Foreskin melanocyte (primary cell): ENCODE measurements at places on chromosomes 1 and 21.

- no peak for DNase-seq
Measured at GRCh38 chr1:37865348-37866120, 6.1 kb upstream of the MTF1 start.

DNA sequence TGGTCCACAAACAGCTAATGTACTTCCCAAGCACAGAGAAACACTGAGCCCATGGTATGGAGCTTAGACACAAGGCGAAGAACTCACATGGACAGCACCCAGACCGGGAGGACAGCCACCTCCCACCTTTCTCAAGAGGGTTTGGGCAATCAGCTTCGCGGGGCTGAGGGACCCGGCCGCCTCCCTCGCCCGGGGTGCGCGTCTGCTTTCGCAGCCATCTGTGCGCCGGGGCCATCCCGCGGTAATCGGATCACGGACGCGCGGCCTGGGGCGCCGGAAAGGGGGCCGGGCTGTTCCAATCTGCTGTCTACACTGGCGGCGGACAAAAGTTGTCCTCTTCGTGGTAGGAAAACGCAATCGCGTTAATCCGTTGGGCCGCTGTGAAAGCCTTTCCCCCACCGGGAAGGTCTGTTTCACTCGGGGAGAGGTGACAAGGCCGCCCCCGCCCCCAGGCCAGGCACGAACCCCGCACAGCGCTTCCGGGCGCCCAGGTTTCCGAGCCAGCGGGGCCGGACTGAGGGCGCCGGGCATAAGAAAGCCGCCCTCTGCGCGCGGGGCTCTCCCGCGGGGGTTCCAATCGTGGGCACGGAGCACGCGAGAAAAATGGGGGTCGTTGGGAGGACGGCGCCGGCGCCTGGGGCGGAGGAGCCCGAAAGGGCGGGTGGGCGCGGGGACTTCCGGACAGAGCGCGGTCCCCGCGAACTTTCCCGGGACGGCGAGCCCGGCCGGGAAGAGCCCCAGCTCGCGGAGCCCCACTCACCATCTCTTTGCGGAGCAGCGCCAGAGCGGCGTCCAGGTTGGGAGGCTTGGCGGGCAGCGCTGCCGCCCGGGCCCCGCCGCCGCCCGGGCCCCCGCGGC, 664 bp downstream of the FAM89A start:
- no peak for DNase-seq

- no peak for DNase-seq
Measured at GRCh38 chr1:93007941-93008577, 46.8 kb upstream of the DIPK1A start.

- DNase-seq: no peak
Measured at GRCh38 chr1:211285196-211285595, 26.0 kb downstream of the RCOR3 start.

GRCh38 chr1:22350924-22351767, 100.5 kb upstream of the ZBTB40 start:
- peak; percentile 10 for DNase-seq

GRCh38 chr1:232393444-232394146, 236.3 kb downstream of the SIPA1L2 start:
- no peak for DNase-seq

DNA sequence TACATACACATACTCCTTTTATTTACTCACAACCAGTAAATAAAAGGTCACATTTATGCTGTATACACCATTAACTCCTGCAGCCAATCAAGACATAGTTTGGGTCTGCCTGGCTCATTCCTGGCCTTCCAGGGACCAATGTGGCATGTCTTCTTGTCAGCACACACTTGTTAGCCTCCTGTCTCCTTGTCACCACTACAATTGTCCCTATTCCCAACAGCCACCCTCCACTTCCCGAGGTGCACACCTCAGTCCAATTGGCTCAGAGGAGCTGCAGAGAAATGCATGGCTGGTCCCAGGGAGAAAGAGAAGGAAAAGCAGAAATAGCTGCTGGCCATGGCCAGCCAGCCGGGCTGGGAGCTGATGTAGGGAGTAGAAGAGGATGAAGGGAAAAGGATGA, 116.9 kb downstream of the PLXNA2 start:
- no peak for DNase-seq

DNA sequence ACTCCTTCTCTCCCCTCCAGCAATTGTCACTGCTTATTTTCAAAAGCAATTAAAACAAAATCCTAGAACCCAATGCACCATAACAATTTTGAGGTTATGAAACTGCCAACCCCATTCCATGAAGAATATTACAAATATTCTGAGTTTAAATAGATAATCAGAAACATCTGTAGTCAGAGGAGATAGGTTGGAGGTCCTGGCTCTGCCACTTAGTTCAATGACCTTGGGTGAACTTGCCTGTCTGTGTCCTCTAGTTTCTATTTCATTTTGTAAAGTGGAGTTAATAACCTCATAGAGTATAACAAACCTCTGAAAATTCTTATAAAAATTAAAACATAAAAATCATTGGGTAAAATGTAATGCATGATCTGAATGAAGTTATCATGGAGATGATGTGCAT, 164.6 kb downstream of the KCTD3 start:
- no peak for DNase-seq

GRCh38 chr1:207998691-207999090, 87.8 kb upstream of the CD34 start:
- no peak for DNase-seq

DNA sequence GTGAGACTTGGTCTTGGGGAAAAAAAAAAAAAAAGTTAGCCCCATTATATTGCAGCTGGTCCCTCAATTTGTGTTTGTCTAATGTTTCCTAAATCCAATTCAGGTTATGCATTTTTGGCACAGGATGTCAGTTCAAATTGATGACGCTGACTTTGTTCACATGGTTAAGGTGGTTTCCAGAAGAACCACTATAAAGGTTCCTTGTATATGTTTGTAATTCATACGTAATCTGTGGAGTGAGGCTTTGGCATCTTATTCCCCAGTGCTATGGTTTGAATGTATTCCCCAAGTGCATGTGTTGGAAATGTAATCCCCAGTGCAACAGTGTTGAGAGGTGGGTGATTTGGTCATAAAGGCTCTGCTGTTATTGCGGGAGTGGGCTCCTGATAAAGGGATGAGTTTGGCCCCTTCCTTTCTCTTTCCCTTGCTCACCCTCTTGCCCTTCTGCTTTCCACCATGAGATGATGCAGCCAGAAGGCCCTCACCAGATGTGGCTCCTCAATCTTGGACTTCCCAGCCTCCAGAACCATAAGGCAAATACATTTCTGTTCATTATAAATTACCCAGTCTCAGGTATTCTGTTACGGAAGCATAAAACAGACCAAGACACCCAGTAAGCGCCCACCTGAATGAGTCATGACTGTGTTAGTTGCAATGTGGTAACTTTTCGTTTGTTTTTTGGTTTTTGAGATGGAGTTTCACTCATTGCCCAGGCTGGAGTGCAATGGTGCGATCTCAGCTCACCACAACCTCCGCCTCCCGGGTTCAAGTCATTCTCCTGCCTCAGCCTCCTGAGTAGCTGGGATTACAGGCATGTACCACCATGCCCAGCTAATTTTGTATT, 19.5 kb upstream of the HLCS start:
- no peak for DNase-seq

DNA sequence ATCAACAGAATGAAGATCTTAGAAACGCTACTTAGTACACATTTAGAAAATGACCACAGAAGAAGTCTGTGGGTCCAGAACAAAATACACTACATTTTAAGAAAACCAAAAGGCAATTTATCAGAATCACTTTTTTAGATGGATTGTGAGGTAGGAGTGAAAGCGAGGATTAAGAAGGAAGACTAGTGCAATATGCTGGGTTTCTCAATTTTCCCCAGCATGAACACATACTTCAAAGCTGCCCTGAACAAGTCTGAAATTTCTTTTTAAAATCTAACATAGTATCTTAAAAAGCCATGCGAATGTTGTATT, 200.5 kb downstream of the SLC45A1 start:
- DNase-seq: no peak

DNA sequence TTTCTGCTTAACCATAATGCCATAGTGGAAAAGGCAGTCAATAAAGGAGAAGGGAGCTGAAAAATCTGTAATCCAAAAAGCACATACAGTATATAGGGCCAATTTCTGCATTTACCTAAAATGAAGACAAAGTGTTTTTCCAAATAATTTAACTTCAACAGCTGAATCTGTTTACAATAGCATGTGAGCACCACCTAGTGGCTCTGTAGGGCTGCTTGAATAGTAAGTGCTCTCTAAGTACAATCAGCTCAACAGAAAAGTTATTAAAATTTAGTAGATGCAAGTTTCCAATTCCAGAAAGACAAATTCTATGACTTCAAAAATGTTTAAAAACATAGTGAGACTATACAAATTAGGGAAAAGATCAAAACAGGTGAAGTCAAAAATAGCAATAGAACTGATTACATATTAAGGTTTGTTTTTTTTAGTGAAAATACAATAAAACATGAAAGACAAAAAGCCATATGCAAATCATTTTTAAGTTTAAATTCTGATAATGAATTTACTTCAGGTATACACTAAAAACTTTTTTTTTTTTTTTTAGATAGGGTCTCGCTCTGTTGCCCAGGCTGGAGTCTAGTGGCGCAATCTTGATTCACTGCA, 220.0 kb downstream of the SETD4 start:
- DNase-seq: peak; percentile 63

DNA sequence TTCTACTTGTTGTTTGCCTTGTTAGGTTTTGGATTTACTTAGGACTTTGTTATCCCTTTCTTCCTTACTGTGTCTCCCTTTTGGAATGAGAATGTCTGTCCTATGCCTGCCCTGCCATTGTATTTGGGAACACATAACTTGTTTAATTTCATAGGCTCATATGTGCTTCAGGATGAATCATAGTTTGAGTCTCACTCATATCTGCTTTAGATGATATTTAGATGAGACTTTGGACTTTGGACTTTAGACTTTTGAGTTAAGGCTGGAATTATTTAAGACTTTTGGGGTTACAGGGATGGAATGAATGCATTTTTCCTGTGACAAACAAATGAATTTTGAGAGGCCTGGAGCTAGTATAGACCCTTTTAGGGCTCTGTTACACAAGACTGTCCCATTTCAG, 33.4 kb downstream of the PSMG1 start:
- no peak for DNase-seq

DNA sequence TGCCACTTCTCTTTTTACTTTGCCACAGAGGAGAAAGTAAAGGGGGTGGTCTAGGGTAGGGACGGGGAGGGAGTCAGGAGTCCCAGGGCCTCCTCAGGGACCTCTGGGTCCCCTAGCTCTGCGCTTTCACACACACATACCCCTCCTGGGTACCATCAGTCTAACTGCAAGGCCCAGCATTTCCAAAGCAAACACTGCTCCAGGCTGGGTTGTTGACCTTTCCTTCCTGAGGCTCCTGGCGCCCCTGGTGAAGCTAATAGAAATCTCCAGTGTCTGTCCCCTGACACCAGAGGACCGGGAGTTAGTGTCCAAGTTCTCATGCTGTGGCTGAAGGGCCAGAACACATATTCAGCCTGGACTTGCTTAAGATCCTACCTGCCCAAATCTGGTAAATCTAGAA, 3.9 kb downstream of the TMEM63A start:
- DNase-seq: no peak

GRCh38 chr1:77976433-77977076, 2.3 kb downstream of the FUBP1 start:
- DNase-seq: no peak

DNA sequence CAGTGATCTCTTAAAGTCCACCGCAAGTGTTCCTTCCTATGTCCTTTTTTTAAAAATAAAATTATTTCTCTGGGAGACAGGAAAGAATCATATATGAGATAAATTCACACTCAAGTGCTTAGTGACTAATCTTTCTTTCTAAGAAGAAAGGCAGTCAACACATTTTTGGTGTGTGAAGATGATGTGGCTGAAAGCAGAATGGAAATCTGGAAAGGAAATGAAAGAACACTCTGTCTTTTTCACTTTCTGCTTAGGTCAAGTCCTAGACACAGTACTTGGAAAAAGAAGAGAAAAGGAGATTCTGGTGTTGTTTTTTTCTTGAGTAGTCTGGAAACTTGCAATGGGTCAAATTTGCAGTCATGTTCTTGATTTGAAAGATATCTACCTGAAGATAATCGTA, 45.5 kb upstream of the PRRX1 start:
- peak; percentile 42 for DNase-seq

- DNase-seq: no peak
Measured at GRCh38 chr21:44994047-44994694, 54.3 kb downstream of the SLX9 start.

GRCh38 chr1:7780976-7781375, 3.1 kb upstream of the PER3 start:
- DNase-seq: no peak
